ENCODE measurements at places on chromosomes 5 and 9. TPM values are rescaled to one million over a fixed set of nuclear protein-coding genes. Genes with fewer than 3 reads are reported as not detected.

DNA sequence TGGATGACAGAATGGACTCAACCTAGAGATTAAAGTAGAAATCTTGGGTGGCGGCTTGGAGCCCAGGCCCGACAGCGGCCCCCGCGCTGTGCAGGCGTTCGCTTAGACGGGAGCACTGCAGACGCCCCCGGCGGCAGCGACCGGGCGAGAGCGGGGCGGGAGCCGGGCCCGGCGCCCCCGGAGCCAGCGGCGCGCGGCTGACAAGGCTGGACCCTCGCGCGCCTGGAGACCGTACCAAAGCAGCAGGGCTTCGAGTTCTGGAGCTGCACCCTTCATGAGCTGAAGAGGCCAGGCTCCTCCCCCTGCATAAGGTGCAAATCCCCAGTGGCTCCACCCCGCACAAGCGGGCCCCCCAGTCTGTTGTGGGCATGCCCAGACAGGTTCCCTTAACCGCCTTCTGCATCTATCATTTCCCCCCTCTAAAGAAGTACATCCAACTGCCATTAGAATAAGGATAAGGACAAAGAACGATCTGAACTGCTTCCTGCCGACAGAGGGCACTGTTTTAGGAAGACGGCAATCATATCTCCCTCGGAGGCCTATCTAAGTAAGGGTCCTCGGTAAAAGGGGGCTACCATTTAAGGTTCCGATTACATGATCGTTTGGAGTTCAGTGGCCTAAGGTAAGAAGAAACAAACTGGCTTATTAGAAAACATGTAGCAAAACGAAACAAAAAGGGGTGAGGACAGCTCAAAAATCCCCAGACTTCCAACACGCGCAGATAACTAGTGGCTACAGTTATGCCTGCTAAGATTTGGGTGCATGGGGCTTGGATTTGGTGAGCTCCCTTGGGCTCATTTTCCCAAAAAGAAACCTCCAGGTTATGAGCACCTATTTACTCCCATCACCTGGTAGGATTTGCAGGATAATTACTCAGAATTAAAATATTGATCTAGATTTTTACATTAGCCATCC is 66.3 kb downstream of the RGMB start:
- no peak overlapping the region for H3K4me3 ChIP-seq
- H3K27me3 ChIP-seq: no peaks in the 10 kb centered on the region
- no peaks in the 10 kb centered on the region for H3K36me3 ChIP-seq
- no peaks in the 10 kb centered on the region for H3K4me1 ChIP-seq

GRCh38 chr5:78002690-78003089 is 226.6 kb upstream of the TBCA start:
- no peak overlapping the region for H3K27ac ChIP-seq
- DNase-seq: no peak
- H3K4me3 ChIP-seq: no peak overlapping the region
- H3K36me3 ChIP-seq: no peaks in the 10 kb centered on the region

GRCh38 chr9:123131258-123131657 is 97.8 kb downstream of the GPR21 start:
- H3K4me3 ChIP-seq: no peak overlapping the region
- DNase-seq: no peak
- no peak overlapping the region for H3K27ac ChIP-seq
- no peaks in the 10 kb centered on the region for H3K27me3 ChIP-seq

The LHX6 gene
- 1.1 TPM for polyA plus RNA-seq

GRCh38 chr9:125110464-125110863 is 32.9 kb downstream of the SCAI start:
- H3K27ac ChIP-seq: no peak overlapping the region
- peaks cover 6% of the 10 kb centered on the region for H3K36me3 ChIP-seq
- DNase-seq: no peak
- no peak overlapping the region for H3K4me3 ChIP-seq

The MEIKIN gene
- polyA plus RNA-seq: not detected

DNA sequence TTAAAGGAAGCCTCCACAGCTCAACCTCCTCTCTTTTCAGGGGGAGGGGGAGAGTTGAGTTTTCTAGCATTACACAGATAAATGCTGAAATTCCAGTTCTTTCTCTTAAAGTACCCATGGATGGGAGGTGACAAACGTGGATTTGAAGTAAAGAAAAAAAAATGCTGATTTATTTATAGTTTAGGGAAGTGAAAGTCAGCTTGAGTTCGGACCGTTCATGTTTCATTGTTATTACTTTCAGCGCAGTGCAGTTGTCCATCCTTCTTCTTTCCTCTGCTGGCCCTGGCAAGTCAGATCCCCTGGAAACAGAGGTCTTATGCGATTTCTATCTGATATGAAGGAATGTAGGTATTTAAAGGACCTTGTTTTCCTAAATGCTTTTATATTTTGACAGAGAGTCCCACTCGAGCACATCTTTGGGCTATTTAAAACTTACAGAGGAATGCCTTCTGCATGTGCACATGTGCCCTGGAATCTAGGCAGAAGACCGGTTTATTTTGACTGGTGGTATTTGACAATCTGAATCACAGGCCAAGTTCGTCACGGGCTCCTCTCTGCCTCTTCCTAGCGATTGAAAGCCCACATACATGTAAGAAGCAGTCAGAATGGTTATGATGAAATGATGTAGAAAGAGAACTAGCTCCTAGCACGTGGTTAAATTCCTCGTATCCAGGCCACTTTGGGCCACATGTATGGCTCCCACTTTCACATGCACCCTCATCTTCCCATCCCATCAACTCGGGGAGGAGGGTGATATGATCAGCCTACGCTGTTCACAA is 385.2 kb upstream of the KLF4 start:
- no peak for DNase-seq
- H3K4me1 ChIP-seq: no peaks in the 10 kb centered on the region
- no peaks in the 10 kb centered on the region for H3K36me3 ChIP-seq
- no peak overlapping the region for H3K27ac ChIP-seq
- no peaks in the 10 kb centered on the region for H3K27me3 ChIP-seq
- H3K4me3 ChIP-seq: no peak overlapping the region

The DBH gene
- 0.30 TPM for polyA plus RNA-seq

DNA sequence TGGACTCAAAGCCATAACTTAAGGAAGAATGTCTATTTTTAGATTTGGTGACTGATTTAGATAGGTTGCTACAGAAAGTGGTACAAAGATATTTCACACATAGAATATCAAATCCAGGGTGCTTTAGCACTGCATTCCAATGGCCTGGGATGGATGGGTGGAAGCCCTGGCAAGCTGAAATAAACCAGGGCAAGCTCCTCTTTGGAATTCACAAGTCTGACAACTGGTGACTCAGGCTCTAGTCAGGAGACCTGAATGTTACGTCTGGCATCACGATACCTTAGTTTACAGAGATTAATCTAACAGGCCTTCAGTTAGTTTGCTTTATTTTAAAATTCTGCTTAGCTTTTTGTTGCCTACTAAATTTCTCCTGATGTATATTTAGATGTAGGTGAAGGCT is 144.0 kb downstream of the TMC1 start:
- H3K4me3 ChIP-seq: no peak overlapping the region
- no peak for DNase-seq
- no peaks in the 10 kb centered on the region for H3K27me3 ChIP-seq
- no peaks in the 10 kb centered on the region for H3K36me3 ChIP-seq
- H3K27ac ChIP-seq: no peak overlapping the region

- no peak for DNase-seq
- no peak overlapping the region for H3K4me3 ChIP-seq
- H3K4me1 ChIP-seq: no peaks in the 10 kb centered on the region
- no peak overlapping the region for H3K27ac ChIP-seq
These were observed 87.4 kb upstream of the CDH10 start for GRCh38 chr5:24732184-24732583.

DNA sequence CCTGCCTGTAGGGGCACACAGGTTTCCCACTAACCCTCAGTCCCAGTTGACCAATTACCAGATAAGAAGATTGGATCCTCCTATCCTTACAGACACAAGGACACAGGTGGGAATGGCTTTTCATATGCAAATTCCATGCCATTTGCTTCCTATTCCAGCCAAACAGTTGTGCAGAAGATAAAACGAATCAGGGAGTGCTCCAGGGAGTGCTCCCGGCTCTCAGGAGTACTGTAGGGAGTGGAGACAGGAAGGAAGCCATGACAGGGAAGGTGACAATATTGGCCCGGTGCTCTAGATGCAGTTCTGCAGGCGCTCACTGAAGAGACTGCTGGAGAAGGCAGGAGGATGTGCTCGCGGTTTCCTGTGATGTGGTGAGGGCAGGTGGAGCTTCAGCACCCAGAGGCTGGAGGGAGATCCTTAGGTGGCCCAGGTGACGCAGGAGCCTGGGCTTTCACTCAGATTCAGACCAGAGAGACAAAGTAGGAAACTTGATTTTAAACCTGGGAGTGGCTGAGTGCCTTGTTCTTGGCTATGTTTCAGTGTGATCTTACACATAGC is 260.0 kb downstream of the AUH start:
- H3K27me3 ChIP-seq: no peaks in the 10 kb centered on the region
- H3K4me3 ChIP-seq: no peak overlapping the region
- H3K36me3 ChIP-seq: no peaks in the 10 kb centered on the region
- H3K4me1 ChIP-seq: peaks cover 6% of the 10 kb centered on the region
- DNase-seq: no peak

DNA sequence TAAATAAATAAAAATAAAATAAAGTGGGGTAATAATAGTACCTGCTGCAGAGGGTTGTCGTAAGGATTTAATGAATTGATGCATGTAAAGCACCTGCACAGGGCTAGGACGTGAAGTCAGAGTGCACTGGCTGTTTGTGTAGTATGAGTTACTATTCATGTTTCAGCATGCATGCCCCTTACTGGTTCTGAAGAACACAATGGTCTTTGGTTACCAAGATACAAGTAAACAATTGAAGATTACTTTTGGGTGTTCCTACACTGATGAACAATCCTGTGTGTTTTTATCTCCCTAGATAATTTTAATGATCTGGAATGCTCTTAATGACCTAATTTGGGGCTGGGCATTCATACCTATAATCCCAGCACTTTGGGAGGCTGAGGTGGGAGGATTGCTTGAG is 23.2 kb upstream of the PRRC2B start:
- H3K36me3 ChIP-seq: no peaks in the 10 kb centered on the region
- H3K27me3 ChIP-seq: no peaks in the 10 kb centered on the region
- no peak overlapping the region for H3K4me3 ChIP-seq
- H3K4me1 ChIP-seq: peaks cover 4% of the 10 kb centered on the region
- H3K27ac ChIP-seq: no peak overlapping the region

The SLC1A1 gene
- 21.1 TPM for polyA plus RNA-seq

DNA sequence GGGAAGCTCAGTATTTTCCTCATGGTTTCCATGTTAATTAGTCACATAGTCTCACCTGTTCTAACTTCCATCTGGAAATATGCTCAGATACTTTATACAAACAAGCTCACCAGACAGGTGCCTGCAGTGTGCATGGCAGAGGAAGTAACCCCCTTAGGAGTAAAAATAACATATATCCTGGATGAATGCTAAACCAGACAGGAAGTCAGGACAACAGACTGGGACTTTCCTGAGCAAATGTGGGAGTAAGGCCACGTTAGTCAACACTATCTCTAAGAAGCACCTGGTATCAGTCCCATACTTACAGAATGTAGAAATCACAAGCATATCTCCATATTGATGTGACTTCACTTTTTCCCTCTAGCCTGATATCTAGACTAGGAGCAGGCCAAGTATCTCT is 128.4 kb downstream of the SEC61B start:
- no peaks in the 10 kb centered on the region for H3K36me3 ChIP-seq
- H3K27me3 ChIP-seq: peaks cover 3% of the 10 kb centered on the region
- H3K4me3 ChIP-seq: no peak overlapping the region
- no peak for DNase-seq

- DNase-seq: no peak
- peaks cover 7% of the 10 kb centered on the region for H3K36me3 ChIP-seq
- no peak overlapping the region for H3K4me3 ChIP-seq
- H3K27ac ChIP-seq: no peak overlapping the region
- H3K27me3 ChIP-seq: no peaks in the 10 kb centered on the region
- H3K4me1 ChIP-seq: no peaks in the 10 kb centered on the region
These were observed 8.4 kb downstream of the COX7C start for GRCh38 chr5:86626149-86626548.

DNA sequence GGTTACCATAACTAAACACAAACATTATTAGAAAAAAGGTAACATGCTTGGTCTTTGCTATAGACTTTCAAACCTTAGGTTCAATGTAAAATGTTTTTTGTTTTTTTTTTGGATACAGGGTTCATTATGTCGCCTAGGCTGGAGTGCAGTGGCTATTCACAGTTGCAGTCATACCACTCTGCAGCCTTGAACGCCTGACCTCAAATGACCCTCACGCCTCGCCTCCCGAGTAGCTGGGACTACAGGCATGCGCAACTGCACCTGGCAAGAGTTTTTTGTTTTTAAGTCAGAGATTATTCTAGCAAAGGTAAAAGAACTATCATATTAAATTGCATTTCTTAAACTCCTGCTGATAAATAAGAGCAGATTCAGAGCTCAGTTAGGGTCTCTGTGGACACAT is 55.1 kb upstream of the NR5A1 start:
- no peaks in the 10 kb centered on the region for H3K36me3 ChIP-seq
- H3K4me1 ChIP-seq: no peaks in the 10 kb centered on the region

GRCh38 chr9:134196911-134197310 is 32.5 kb upstream of the RNU6ATAC start:
- H3K36me3 ChIP-seq: no peaks in the 10 kb centered on the region
- no peaks in the 10 kb centered on the region for H3K4me1 ChIP-seq
- no peak for DNase-seq
- H3K4me3 ChIP-seq: no peak overlapping the region
- no peak overlapping the region for H3K27ac ChIP-seq

The NEURL1B gene
- polyA plus RNA-seq: 4.1 TPM

DNA sequence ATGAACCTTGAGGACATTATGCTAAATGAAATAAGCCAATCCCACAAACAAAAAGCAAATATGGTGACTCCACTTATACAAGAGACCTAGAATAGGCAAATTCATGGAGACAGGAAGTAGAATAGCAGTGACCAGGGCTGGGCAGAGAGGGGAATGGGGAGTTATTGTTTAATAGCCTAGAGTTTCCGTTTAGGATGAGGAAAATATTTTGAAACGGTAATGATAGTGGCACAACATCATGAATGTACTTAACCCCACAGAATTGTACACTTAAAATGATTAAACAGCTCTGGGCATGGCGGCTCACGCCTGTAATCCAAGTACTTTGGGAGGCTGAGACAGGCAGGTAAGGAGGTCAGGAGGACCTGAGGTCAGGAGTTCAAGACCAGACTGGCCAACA is 65.8 kb downstream of the NSUN2 start:
- no peaks in the 10 kb centered on the region for H3K36me3 ChIP-seq
- no peak for DNase-seq
- H3K27ac ChIP-seq: no peak overlapping the region
- peaks cover 2% of the 10 kb centered on the region for H3K27me3 ChIP-seq

The IFNB1 gene
- not detected for polyA plus RNA-seq

DNA sequence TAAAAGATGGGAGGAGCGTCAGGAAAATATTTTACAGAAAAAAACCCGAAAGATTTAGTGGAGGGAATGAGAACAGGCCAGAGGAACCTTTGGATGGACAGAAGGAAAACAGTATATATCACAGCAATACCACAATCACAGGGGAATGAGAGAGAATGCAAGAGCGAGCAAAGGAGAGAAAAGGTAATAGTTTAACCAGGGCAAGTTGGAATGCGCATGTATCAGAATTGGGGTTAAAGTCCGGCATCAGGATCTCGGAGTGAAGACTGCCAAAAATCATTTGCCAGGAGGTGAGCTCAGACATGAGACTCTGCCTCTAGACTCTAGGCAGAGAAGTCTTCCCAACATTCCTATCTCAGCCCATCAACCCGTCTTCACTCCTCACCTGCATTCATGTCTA is 36.8 kb downstream of the PCDHGC5 start:
- no peaks in the 10 kb centered on the region for H3K27me3 ChIP-seq
- no peak overlapping the region for H3K4me3 ChIP-seq
- H3K4me1 ChIP-seq: peaks cover 4% of the 10 kb centered on the region
